Activated CD4-positive, alpha-beta memory T cell treated with anti-CD3 and anti-CD28 coated beads, Interleukin-2, amount 10 ng/mL, durations not matched to agents 7 days and 5 days (primary cell): ENCODE measurements at places on chromosomes 1 and 21. TPM values are rescaled to one million over a fixed set of nuclear protein-coding genes. Genes with fewer than 3 reads are reported as not detected.

GRCh38 chr1:207328004-207328403, 6.5 kb downstream of the CD55 start:
- no peak overlapping the region for H3K4me3 ChIP-seq
- H3K27me3 ChIP-seq, result no peaks in the 10 kb centered on the region
- DNase-seq, result no peak
- no peak overlapping the region for H3K27ac ChIP-seq
- peaks cover 51% of the 10 kb centered on the region for H3K4me1 ChIP-seq
- H3K36me3 ChIP-seq, result peaks cover 81% of the 10 kb centered on the region

KRTAP13-1 gene
- not detected for total RNA-seq

LCE2C gene
- not detected for total RNA-seq

DNA sequence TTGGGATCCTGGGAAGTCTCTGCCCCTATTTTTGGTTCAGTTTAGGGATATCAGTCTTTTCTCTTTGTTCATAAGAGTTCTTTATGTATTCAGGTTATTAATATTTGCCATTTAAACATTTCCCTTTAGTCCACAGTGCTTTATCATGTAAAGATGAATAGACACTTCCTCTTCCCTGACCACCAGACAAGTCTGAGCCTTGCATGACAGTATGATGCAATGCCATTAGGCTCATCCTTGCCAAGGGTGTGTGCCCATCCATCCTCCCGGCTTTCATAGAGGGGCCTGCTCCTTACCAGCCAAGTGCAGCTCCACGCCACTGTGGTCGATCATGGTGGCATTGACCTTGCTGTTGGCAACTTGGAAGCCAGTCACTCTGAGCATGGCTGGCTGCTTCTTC, 52.1 kb downstream of the ZSCAN20 start:
- H3K27ac ChIP-seq, result no peak overlapping the region
- no peaks in the 10 kb centered on the region for H3K4me1 ChIP-seq
- no peak overlapping the region for H3K4me3 ChIP-seq
- peaks cover 8% of the 10 kb centered on the region for H3K27me3 ChIP-seq
- no peak for DNase-seq
- no peaks in the 10 kb centered on the region for H3K36me3 ChIP-seq

GRCh38 chr1:222790115-222790514, 24.7 kb upstream of the DISP1 start:
- H3K36me3 ChIP-seq, result peaks cover 6% of the 10 kb centered on the region
- no peak overlapping the region for H3K4me3 ChIP-seq
- peaks cover 9% of the 10 kb centered on the region for H3K4me1 ChIP-seq
- peaks cover 4% of the 10 kb centered on the region for H3K27me3 ChIP-seq
- no peak for DNase-seq

RAP1GAP gene
- total RNA-seq, result 0.15 TPM

ENSA gene
- total RNA-seq, result 223 TPM

GRCh38 chr1:225541383-225541782, 111.5 kb downstream of the ENAH start:
- peaks cover 16% of the 10 kb centered on the region for H3K27me3 ChIP-seq
- no peak overlapping the region for H3K4me3 ChIP-seq
- no peaks in the 10 kb centered on the region for H3K36me3 ChIP-seq
- no peaks in the 10 kb centered on the region for H3K4me1 ChIP-seq
- H3K27ac ChIP-seq, result no peak overlapping the region

GRCh38 chr1:214330715-214331114, 49.8 kb downstream of the SMYD2 start:
- no peaks in the 10 kb centered on the region for H3K27me3 ChIP-seq
- DNase-seq, result no peak
- H3K27ac ChIP-seq, result no peak overlapping the region
- H3K36me3 ChIP-seq, result peaks cover 10% of the 10 kb centered on the region

- H3K27me3 ChIP-seq, result peaks cover 4% of the 10 kb centered on the region
- no peaks in the 10 kb centered on the region for H3K36me3 ChIP-seq
- H3K27ac ChIP-seq, result no peak overlapping the region
- no peak overlapping the region for H3K4me3 ChIP-seq
- DNase-seq, result peak; percentile 68
Observed at GRCh38 chr1:201703621-201704438, 125.1 kb upstream of the IPO9 start.

AIM2 gene
- 28.2 TPM for total RNA-seq

RCC1 gene
- total RNA-seq, result 50.7 TPM

CPT2 gene
- 13.9 TPM for total RNA-seq

RPRD2 gene
- 33.6 TPM for total RNA-seq

GRCh38 chr1:201283836-201284553, 689 bp downstream of the PKP1 start:
- H3K36me3 ChIP-seq, result no peaks in the 10 kb centered on the region
- no peak overlapping the region for H3K27ac ChIP-seq

TTC4 gene
- 17.6 TPM for total RNA-seq

CR1L gene
- not detected for total RNA-seq

DNA sequence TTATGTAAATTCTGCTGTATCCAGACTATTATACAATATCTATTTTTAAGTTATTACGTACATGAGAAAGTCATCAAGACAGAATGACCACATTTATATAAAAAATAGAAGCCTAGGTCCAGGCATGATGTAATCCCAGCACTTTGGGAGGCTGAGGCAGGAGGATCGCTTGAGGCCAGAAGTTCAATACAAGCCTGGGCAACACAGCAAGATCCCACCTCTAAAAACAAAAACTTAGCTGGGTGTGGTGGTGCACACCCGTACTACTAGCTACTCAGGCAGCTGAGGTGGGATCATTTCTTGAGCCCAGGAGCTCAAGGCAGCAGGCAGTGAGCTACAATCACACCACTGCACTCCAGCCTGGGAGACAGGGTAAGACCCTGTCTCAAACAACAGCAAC, 58.9 kb downstream of the NVL start:
- peaks cover 52% of the 10 kb centered on the region for H3K36me3 ChIP-seq
- H3K27me3 ChIP-seq, result no peaks in the 10 kb centered on the region
- no peak overlapping the region for H3K27ac ChIP-seq
- H3K4me1 ChIP-seq, result peaks cover 25% of the 10 kb centered on the region
- H3K4me3 ChIP-seq, result no peak overlapping the region

CHRM3 gene
- not detected for total RNA-seq

DNA sequence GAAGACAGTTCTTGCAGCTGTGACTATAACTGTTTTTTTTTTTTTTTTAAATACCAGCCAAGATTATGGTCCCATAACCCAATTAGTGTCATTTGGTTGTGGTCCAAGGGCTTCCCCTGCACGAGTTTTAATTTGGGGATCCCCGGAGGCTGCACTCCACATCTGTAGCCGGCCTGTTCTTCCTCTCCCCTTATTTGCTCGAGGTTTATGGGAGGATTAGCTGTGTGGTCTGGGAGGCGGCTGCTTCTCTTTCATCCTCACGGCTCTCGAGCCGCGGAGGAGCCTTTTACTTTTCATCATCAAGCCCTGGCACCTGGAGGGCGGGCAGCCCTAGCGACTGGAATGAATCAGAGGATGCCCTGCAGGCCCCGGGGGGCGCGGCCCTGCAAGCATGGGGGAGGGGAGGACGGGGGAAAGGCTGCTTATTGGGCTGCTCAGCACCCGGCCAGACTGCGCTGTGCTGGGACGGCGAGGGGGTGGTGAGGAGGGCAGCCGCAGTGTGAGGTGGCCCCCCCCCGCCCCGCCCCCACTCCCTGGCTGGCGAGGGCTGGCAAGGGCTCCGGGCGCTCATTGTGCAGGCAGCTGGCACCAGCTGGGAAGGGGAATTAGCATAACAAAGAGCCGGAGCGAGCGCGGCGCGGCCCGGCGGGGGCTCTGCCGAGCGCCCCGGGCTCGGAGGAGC, 18.5 kb downstream of the SERTAD4 start:
- no peaks in the 10 kb centered on the region for H3K36me3 ChIP-seq
- DNase-seq, result no peak
- H3K27me3 ChIP-seq, result peaks cover 72% of the 10 kb centered on the region
- peaks cover 13% of the 10 kb centered on the region for H3K4me1 ChIP-seq
- no peak overlapping the region for H3K27ac ChIP-seq

- no peaks in the 10 kb centered on the region for H3K4me1 ChIP-seq
- no peaks in the 10 kb centered on the region for H3K27me3 ChIP-seq
- peak; percentile 18 for DNase-seq
- no peaks in the 10 kb centered on the region for H3K36me3 ChIP-seq
- no peak overlapping the region for H3K27ac ChIP-seq
- H3K4me3 ChIP-seq, result no peak overlapping the region
Observed at GRCh38 chr1:17984583-17984982, 123.0 kb upstream of the IGSF21 start.

DNA sequence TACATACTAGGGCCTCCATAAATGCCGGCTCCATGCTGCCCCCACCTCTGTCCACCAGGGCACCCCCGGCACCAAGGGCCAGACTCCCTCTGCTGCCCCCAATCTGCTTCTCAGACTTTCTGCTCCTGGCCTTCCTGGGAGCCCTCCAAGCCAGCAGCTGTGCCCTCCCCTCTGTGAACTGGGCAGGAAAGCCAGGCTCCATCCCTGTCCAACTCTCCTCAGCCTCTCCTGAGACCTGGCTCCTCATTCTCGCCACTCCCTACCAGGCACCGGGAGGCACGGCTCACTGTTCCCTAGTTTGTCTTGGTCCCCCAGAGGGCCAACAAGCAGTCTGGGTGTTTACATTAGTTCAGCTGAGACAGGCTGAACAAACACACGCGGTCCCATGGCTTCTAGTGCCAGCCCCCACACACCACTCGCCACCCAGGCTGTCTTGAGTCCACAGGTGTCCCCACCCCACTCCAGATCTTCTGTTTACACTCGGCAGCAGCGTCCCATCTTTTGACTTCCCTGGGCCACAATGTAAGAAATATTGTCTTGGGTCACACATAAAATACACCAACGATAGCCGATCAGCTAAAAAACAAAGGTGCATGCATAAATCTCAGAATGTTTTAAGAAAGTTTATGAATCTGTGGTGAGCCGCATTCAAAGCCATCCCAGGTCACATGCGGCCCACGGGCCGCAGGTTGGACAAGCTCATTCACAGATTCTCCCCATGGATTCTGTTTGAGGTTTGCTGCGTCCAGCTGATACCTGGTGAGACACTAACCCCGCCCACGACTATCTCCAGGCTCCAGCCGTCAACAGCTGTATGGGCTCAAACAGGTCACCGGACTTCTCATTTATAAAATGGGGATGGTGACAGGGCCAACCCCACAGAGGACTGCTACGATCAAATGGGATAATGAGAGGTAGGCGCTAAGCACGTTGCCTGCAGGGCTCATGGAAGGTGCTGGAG, 29.5 kb upstream of the ECE1 start:
- H3K27me3 ChIP-seq, result no peaks in the 10 kb centered on the region
- no peak for DNase-seq
- no peak overlapping the region for H3K27ac ChIP-seq
- peaks cover 26% of the 10 kb centered on the region for H3K4me1 ChIP-seq

- no peak for DNase-seq
- peaks cover 10% of the 10 kb centered on the region for H3K4me1 ChIP-seq
- no peaks in the 10 kb centered on the region for H3K27me3 ChIP-seq
- H3K4me3 ChIP-seq, result no peak overlapping the region
- no peaks in the 10 kb centered on the region for H3K36me3 ChIP-seq
- no peak overlapping the region for H3K27ac ChIP-seq
Observed at GRCh38 chr1:227907439-227908015, 40.2 kb downstream of the WNT9A start.

- H3K4me1 ChIP-seq, result peaks cover 4% of the 10 kb centered on the region
- H3K36me3 ChIP-seq, result no peaks in the 10 kb centered on the region
- no peak for DNase-seq
- H3K27me3 ChIP-seq, result no peaks in the 10 kb centered on the region
Observed at GRCh38 chr1:198151688-198152087, 5.1 kb upstream of the NEK7 start.

- no peak overlapping the region for H3K4me3 ChIP-seq
- no peak for DNase-seq
- H3K36me3 ChIP-seq, result no peaks in the 10 kb centered on the region
- no peak overlapping the region for H3K27ac ChIP-seq
- peaks cover 19% of the 10 kb centered on the region for H3K27me3 ChIP-seq
Observed at GRCh38 chr1:205687242-205687641, 6.9 kb upstream of the SLC45A3 start.

DNA sequence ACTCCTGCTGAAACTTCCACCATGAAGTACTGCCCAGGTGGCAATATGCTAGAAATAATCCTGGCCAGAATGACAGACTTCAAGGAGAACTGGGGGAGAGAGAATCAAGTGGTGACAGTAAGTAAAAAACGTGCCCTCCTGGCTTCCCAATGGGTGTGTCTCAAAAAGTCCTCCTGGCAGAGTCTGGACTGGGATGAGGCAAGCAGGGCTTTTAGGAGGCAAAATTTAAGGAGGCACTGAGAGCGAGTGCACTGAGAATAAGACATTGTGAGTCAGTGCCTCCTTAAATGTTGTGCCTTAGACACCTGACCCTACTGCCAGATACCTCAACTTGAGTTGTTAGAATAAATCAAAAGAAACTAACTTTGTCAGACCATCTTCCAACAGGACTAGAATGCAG, 2.2 kb downstream of the LRRC52 start:
- H3K27me3 ChIP-seq, result peaks cover 37% of the 10 kb centered on the region
- H3K36me3 ChIP-seq, result no peaks in the 10 kb centered on the region
- no peaks in the 10 kb centered on the region for H3K4me1 ChIP-seq
- no peak for DNase-seq

- H3K27me3 ChIP-seq, result peaks cover 13% of the 10 kb centered on the region
- H3K36me3 ChIP-seq, result no peaks in the 10 kb centered on the region
- no peak overlapping the region for H3K27ac ChIP-seq
- no peak overlapping the region for H3K4me3 ChIP-seq
Observed at GRCh38 chr1:230005040-230005439, 62.0 kb upstream of the GALNT2 start.

DNA sequence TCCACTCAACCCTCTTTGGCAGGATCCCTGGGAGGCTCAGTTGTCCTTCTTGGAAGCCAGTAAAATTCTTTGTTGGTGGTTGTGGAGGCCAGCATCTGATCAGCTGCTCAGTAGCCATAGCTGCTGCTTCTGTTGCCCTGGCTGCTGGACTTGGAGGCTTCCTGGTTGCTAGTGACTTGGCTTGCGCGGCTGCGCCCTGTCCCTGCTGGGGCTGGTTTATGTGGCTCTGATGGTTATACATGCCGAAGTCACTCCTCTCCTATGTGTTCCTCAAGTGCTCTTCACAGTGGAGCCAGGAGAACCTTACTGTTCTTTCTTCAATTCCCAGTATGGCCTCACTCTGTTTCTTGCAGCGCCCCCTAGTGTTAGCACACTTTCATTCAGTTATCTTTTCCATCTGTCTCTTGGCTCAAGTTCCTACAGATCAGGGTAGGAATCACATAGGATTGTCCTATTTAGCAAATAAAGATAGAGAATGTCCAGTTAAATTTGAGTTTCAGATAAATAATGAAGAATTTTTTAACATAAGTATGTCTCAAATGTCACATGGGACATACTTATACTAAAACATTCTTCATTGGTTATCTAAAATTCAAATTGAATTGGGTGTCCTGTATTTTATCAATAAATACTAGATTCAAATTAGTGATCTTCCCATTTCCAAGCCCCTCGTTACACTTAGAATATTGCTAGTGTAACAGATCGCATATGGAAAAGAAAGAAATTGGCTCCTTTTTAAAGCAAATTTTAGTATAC, 176.5 kb downstream of the TGFB2 start:
- no peak overlapping the region for H3K4me3 ChIP-seq
- peak; percentile 32 for DNase-seq
- H3K27ac ChIP-seq, result no peak overlapping the region
- H3K27me3 ChIP-seq, result peaks cover 9% of the 10 kb centered on the region

FAM110D gene
- total RNA-seq, result not detected

MINDY1 gene
- 20.5 TPM for total RNA-seq

C1orf232 gene
- total RNA-seq, result not detected

- H3K4me3 ChIP-seq, result no peak overlapping the region
- H3K36me3 ChIP-seq, result no peaks in the 10 kb centered on the region
- no peaks in the 10 kb centered on the region for H3K27me3 ChIP-seq
- no peak overlapping the region for H3K27ac ChIP-seq
- H3K4me1 ChIP-seq, result no peaks in the 10 kb centered on the region
Observed at GRCh38 chr21:25176637-25177412, 430.5 kb downstream of the MRPL39 start.

RPE65 gene
- not detected for total RNA-seq

KIF14 gene
- total RNA-seq, result 28.3 TPM

FCRL6 gene
- not detected for total RNA-seq
